Neural crest cell (in vitro differentiated cells): ENCODE measurements at places on chromosomes 6 and 20.

DNA sequence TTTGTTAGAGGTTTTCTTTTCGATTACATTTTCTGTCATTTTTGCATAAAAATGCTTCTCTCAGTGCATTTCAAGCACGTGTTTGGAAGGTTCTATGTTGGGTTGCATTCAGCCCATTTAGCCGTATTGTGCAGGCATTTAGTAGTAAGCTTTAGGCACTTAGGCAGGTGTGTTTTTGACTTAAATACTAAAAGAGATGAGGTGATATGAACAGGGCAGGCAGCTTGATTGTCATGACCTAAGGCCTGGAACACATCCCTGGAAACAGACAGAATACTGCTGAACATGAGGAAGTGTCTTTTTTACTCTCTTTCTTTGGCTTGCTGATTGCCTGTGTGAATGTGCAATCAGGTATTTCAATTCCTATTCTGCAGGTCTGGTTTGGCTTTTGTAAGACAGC is 610.5 kb upstream of the MAN1A1 start:
- DNase-seq, result no peak

- DNase-seq, result no peak
These were observed at the start of gene SYTL3 for GRCh38 chr6:158649289-158650143. Gene SYTL3, plus strand, starts transcription at chr6:158650054. Its CDS starts 13,215 bp downstream, at chr6:158663269.

DNA sequence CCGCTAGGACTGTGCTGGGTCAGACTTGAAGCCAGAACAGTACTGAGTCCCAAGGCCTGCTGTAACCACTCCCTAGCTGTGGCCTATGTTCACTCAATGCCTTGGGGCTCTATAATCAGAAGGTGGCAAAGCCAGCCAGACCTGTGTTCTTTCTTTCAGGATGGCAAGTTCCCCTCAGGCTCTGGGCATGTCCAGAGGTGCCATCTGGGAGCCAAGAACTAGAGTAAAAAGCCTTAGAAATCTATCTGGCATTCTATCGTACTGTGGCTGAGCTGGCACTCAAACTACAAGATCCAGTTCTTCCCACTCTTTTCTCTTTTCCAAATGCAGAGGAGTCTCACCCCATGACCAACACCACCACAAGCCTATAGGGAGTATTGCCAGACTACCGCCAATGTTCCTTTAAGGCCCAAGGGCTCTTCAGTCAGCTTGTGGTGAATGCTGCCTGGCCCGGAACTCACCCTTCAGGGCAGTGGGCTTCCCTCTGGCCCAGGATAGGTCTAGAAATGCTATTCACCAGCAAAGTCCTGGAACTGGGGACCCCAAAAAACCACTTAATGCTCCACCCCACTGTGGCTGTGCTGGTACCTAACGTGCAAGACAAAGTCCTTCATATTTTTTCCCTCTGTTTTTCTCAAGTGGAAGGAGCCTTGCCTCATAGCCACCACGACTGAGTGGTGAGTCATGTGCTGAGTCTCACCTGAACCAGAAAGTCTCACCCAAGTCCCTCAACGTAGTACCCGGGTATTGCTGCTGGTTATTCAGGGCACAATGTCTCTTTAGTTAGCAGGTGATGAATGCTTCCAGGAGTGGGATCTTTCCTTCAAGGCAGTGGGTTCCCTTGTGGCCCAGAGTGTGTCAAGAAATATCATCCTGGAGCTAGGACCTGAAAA is 8.6 kb upstream of the SIRPB2 start:
- no peak for DNase-seq

GRCh38 chr6:40552941-40553340 is 34.2 kb downstream of the LRFN2 start:
- DNase-seq, result no peak

GRCh38 chr20:39103732-39104131 is 141.6 kb downstream of the DHX35 start:
- no peak for DNase-seq

DNA sequence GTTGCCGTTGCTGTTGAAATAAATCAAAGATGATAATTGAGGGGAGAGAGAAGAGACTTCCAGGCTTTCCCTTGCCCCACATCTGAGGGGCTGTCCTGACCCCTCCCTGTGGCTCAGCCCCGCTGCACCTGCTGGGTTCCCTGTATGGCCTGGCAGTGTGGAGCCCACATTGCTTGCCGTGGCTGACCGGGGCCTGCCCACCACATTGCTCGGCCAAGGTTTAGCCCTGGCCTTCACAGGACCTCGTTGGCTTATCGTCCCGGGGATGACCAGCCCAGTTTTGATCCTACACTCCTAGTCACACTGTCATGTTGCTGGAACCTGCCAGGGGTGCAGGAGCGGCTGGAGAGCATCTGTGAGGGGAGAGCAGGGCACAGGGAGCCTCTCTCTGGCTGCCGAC is 102.4 kb downstream of the CDH4 start:
- DNase-seq, result no peak

- DNase-seq, result no peak
These were observed 135.4 kb downstream of the ZMYND8 start for GRCh38 chr20:47221036-47221625.

GRCh38 chr6:36069573-36069972 is 42.0 kb downstream of the MAPK14 start:
- no peak for DNase-seq

- DNase-seq, result no peak
These were observed 92.9 kb downstream of the SPTLC3 start for GRCh38 chr20:13101706-13102105.

- no peak for DNase-seq
These were observed 99.1 kb downstream of the ALDH8A1 start for GRCh38 chr6:134850721-134851305.

DNA sequence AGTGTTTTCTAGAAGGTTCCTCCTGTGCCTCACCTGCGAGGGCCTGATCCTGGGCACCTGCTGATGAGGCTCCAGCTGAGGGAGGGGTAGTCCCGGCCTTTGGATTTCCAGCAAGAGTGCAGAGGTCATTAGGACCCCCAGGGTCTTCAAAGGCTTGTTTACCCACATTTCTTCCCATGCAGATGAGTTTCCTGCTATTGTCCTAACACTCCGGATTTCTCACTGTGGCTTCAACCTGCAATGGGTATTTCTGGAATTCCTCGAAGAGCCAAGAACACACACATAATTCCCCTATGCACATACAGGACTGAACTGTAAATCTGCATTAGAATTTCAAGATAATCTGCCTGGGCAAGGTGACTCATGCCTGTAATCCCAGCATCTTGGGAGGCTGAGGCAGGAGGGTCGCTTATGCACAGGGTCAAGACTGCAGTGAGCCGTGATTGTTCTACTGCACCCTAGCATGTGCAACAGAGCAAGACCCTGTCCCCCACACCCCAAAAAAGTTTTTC is 53.9 kb downstream of the ADNP start:
- DNase-seq, result no peak

DNA sequence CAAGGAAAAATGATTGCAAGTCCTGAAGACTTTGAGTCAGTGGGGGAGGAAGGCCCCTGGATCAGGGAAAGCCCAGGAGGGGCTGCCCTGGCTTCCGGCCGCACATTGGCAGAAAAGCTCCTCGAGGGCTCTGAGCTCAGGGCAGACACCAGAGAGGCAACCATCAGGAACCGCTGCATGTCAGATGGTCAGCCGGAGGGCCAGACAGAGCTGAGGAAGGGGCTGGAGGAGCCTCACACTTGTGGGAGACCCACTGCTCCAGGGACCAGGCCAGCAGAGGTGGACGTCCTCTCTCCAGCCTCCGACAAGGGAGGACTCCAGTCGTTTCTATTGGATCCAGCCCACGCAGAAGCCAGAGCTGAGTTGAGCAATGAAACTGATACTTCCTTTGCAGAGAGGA is 30.2 kb upstream of the AAR2 start:
- DNase-seq, result no peak

DNA sequence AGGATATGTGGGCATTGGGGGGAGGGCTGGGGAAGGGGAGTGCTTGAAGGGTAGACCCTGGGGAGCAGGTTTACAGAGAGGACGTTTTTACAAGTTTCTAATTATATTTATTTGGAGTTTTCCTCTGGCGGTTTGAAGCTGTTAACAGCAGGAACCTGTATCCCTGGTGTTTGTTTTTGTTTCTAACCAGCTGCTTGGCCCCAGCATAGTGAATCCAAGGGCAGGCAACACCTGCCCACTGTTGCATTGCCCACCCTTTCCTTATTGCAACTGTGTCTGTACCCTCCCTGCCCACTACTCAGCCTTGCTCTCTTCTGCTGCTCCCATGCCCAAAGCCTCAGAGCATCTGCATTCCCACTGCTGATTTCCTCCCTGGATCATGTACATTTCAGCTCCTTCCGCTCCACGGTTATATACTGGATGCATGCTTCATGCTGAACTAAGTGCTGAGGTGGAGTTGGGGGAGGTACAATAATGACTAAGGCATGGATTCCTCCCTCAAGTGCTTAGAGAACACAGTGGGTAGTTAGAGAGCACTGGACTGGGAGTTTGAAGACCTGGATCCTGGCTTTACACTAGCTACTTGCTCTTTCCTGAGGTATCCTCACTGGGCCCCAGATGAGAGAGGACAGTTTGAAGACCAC is 6.0 kb downstream of the SCUBE3 start:
- DNase-seq, result no peak

DNA sequence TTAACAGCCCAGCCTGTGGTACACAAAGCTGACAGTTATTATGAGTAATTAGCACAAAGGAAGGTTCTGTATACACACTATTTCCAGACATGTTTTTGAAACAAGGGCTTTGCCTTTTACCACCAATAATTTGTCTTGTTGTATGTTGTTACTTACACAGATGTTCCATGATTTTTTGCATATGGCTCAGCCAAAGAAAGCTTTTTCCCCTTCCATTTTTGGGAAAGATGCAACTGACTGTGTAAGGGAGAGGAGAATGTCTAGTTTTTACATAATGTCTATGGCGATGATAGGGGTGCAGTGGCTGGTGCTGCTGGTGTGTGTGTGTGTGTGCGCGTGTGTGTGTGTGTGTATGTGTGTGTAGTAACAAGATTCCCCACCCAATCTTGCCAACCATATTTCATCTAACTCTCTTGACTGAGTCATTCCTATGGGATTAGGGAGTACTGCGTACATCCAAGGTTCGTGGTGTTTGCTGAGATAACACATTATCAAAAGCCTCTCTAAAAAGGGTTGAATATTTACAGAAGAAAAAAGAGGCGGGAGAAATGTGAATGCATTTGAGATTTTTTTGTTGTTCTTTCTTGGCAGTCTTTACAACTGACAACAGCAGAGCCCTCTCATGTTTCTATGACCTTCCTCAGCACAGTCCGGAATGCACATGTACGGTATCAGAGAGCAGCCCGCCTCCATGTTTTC is 192.2 kb downstream of the GMPR start:
- DNase-seq, result no peak

GRCh38 chr6:3467996-3468395 is 11.1 kb upstream of the SLC22A23 start:
- no peak for DNase-seq

GRCh38 chr20:3798908-3799248 is 2.8 kb downstream of the CDC25B start:
- DNase-seq, result no peak

DNA sequence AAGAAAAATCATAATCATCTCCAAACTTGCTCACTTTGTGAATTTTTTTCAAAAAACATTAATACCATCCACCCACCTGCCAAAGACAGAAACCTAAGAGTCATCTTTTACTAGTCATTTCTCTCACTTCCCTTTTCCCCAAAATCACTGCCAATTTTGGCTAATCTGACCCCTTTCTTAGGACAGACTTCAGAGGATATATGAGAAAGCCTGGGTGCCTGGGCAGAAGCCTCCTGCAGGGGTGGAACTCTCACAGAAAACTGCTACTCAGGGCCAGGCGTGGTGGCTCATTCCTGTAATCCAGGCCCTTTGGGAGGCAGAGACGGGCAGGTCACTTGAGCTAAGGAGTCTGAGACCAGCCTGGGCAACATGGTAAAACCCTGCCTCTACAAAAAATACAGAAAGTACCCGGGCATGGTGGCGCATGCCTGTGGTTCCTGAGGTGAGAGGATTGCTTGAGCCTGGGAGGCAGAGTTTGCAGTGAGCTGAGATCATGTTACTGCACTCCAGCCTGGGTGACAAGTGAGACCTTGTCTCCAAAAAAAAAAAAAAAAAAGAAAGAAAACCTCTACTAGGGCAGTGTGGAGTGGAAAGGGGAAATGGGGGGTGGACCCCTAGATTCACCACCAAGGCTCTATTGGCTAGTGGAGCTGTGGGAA is 3.8 kb downstream of the DEK start:
- no peak for DNase-seq

DNA sequence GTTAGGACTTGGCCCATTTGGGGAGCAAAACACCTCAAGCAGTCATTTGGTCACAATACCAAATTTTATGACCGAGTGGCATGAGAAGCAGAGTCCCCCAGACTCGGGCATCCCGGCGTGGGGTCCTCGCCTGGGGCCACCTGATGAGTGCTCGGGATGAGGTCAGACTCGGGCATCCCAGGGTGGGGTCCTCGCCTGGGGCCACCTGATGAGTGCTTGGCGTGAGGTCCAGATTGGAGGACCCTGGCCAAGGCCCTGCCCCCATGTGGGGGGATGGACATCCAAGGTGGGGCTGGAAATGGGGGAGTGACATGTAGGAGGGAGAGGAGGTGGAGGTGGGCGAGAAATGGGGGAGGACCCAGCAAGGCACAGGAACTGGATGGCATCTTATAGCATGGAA is 56.1 kb upstream of the CST7 start:
- DNase-seq, result no peak

DNA sequence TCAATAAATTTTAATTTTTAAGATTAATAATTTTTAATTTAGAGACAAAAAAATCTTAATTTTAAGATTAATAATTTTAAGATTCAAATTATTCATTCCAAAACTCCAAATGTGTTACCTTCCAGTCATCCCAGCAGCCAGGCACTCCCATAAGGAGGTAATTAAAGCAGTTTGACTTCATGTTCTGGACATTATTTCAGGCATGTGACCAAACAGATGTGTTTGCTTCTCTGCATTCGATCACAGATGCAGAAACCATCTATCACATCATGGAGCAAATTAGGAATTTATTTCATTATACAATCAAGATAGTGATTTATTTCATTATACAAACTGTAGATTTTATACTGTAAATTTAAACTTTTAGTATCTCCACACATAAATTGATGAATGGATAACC is 150.3 kb downstream of the AKAP7 start:
- DNase-seq, result no peak

GRCh38 chr6:51542475-51542874 is 544.9 kb downstream of the PKHD1 start:
- DNase-seq, result no peak

DNA sequence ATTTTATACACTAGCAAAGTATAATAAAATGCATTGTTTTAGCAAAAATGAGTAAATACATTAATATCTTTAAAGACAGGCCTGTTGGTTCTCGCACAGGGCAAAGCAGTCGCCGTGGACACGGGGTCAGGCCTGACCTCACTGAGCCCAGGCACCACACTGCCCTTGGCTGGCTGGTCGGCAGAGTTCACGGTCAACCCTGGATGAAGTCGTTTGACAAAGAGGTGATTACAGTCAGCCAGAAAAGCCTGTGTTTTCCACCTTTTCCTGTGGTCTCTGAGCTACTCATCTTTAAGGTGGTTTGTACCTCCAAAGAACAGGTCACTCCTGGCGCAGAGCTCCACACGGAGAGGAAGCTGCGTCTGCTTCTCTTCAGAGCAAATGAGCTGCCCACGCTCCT is 191.5 kb downstream of the DLL1 start:
- DNase-seq, result no peak

- DNase-seq, result no peak
These were observed 37.0 kb downstream of the BCKDHB start for GRCh38 chr6:80143419-80143937.

- no peak for DNase-seq
These were observed 37.2 kb downstream of the EDN1 start for GRCh38 chr6:12327391-12327790.
